Progenitor cell of endocrine pancreas (in vitro differentiated cells): ENCODE measurements at places on chromosomes 4 and X. TPM values are rescaled to one million over a fixed set of nuclear protein-coding genes. Genes with fewer than 3 reads are reported as not detected.

DNA sequence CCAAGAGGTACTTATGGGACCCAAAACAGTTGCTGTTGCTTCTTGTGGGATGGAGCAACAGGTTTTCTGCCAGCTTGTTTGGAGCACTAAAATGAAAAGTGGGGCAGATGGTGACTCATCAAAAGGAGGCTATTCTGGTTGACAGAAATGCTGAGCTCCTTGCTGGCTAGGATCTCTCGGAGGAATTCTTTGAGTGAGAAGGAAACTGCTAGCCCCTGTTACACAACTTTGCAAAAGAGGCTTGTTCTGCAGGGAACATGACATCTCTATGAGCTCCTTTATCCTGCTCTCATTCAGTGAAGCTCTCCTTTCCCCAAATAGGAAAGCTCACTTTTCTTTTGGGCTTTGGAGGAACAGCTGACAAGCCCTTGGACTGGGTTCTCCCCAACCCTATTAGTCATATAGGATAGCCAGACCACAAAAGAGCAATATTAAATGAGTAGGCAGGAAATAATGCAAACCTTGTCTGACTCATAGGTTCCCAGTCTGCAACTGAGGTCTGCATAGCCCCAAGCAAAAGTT, 108.3 kb downstream of the CDS1 start:
- peaks cover 36% of the 10 kb centered on the region for H3K36me3 ChIP-seq
- no peak for DNase-seq
- peaks cover 2% of the 10 kb centered on the region for H3K4me1 ChIP-seq

- H3K27ac ChIP-seq: no peak overlapping the region
- no peaks in the 10 kb centered on the region for H3K4me1 ChIP-seq
- no peak for DNase-seq
- H3K36me3 ChIP-seq: no peaks in the 10 kb centered on the region
These were observed 152.7 kb upstream of the EDNRA start for GRCh38 chr4:147328189-147328588.

NLGN4X gene
- total RNA-seq: 43.4 and 45.0 TPM in 2 replicates

TIGD4 gene
- total RNA-seq: 2.5 and 3.3 TPM in 2 replicates

APEX2 gene
- total RNA-seq: 18.5 and 21.4 TPM in 2 replicates
